ENCODE measurements at places on chromosomes 1 and 21.
A peak's percentile ranks its signal among the peaks of the same experiment; 100 is the strongest.

- no peak for DNase-seq
Measured at GRCh38 chr1:186078245-186078644, 296.8 kb downstream of the TPR start.

DNA sequence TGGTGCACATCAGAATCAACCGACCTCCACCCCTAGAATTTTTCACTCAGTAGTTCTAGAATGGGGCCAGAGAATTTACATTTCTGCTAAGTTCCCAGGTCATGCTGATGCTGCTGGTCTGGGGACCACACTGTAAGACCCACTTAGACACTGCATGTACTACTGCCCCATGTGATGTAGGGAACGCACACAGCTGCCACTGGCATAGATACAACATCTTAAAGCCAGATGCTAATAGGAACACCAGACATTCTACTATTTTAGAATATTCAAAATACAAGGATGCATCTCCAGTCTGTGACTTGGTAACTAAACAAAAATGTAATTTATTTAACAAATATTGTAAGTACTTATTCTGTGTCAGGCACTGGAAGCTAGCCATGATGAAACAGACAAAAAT is 14.1 kb upstream of the ATP1B1 start:
- DNase-seq = no peak

DNA sequence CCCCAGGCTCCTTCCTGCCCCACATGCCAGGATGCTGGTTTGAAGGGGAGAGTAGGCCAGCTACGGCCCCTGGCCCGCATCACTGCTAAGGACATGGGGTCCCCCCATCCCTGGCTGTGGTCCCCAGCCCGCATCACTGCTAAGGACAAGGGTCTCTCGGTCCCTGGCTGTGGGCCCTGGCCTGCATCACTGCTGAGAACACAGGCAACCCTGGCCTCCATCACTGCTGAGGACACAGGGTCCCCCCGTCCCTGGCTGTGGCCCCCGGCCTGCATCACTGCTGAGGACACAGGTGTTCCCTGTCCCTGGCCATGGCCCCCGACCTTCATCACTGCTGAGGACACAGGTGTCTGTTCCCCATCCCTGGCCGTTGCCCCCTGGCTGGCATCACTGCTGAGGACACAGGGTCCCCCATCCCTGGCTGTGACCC is 448 bp upstream of the OBSCN start:
- no peak for DNase-seq

DNA sequence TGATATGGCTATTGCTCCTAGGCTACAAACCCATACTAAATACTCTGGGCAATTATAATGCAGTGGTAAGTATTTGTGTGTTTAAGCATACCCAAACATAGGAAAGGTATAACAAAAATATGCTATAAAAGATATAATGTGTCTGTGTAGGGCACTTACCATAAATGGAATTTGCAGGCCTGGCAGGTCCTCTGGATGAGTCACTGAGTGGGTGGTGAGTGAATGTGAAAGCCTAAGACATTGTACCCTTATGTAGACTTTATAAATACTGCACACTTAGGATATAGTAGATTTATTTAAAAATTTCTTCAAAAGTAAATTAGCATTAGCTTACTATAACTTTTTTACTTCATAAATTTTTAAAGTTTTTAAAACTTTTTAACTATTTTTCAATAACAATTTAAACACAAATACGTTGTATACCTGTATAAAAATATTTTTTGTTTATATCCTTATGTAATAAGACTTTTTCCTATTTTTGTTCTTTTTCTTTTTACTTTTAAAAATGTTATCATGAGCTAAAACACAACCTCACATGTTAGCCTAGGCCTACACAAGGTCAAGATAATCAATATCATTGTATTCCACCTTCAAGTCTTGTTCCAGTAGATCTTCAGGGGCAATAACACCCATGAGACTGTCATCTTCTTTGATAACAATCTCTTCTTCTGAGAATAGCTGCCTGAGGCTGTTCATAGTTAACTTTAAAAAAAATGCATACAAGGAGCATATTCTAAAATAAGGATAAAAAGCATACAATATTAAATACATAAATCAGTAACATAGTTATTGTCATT is 306.3 kb upstream of the RGS18 start:
- DNase-seq = peak; percentile 74

- DNase-seq = no peak
Measured at GRCh38 chr1:221712776-221713431, 29.0 kb downstream of the DUSP10 start.

DNA sequence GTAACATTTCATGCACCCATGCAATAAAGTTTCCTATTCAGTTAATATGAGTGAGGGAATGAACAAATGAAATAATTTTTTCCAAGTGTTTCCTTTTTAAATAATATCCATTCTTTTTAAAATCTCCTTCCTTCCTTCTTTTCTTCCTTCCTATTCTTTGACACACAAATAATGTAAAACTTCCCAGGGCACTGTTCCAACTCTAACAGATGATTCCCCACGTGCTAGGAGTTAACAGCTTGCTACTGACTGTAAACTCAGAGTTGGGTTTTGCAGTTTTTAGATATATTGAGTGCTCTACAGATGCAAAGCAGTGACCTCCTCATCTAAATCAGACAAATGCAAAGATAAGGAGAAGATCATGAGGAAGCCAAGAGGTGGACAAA is 54.0 kb upstream of the POU2F1 start:
- no peak for DNase-seq

GRCh38 chr1:59415286-59415850 is 118.5 kb downstream of the FGGY start:
- DNase-seq = no peak
